ENCODE measurements at places on chromosomes 1 and 21.

- DNase-seq = no peak
These were observed 5.8 kb downstream of the PERM1 start for GRCh38 chr1:975896-976683.

- DNase-seq = no peak
These were observed 136.2 kb downstream of the NTNG1 start for GRCh38 chr1:107277022-107277421.

GRCh38 chr1:119718409-119718808 is 6.7 kb downstream of the PHGDH start:
- DNase-seq = no peak

DNA sequence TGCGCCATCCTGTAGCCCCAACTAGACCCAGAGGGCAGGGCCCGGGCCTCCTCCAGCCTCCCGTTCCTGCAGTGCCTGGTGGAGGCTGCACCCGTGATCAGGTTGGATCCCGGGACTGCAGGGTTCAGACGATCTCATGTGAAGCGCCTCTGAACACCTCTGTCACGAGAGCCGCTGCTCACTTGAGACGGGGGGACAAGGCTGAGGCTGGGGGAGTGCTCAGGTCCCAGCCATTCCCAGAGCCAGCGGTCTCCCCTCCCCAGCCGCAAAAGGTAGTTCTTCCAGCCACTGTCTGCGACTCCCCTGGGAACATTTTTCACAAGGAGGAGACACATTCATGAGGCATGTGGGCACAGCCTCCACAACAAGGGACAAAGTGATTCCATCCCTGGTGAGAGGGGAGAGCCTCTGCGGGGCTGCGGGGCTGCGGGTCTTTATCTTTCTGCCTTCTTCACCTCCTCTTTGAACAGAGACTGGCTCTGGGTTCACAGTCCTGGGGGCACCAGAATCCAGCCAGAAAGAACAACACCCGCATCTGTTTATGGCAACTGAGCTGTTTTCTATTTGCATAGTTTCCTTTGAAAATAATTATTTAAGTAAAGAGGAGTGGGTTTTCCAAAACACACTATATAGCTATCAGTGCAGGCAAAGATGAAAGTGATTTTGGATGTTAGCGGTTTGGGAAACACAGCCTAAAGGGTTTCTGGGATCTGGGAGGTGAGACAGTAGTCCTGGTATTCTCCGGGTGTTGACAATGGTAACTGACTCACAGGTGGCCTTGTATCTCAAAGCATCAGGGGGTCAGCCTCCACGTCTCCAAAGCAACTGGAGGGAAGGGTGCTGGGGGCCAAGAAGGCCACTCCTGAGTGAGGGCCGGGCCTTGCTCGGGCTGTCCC is 13.0 kb upstream of the LDLRAP1 start:
- no peak for DNase-seq

DNA sequence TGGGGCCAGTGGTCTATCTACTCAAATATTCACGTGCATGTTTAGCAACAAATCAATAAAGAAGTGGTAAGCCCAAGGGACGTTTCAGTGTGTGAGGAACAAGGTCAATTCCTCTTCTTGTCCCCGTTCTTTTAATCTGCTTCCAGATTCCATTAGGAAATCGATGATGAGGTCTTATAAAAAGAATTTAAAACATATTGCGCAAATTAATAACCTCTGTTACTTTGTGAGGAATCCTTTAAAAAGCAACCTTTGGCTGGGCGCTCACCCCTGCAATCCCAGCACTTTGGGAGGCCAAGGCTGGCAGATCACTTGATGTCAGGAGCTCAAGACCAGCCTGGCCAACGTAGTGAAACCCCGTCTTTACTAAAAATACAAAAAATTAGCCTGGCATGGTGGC is 113.0 kb upstream of the TMPRSS2 start:
- DNase-seq = no peak

- DNase-seq = no peak
These were observed 566 bp upstream of the ALG6 start for GRCh38 chr1:63366908-63367214.

GRCh38 chr1:228542981-228543380 is 55.8 kb downstream of the RNF187 start:
- no peak for DNase-seq

- DNase-seq = no peak
These were observed 470 bp downstream of the TNR start for GRCh38 chr1:175742790-175743459.

GRCh38 chr1:119829625-119830024 is 18.4 kb upstream of the REG4 start:
- no peak for DNase-seq
